ENCODE measurements at places on chromosomes 3 and 15.

DNA sequence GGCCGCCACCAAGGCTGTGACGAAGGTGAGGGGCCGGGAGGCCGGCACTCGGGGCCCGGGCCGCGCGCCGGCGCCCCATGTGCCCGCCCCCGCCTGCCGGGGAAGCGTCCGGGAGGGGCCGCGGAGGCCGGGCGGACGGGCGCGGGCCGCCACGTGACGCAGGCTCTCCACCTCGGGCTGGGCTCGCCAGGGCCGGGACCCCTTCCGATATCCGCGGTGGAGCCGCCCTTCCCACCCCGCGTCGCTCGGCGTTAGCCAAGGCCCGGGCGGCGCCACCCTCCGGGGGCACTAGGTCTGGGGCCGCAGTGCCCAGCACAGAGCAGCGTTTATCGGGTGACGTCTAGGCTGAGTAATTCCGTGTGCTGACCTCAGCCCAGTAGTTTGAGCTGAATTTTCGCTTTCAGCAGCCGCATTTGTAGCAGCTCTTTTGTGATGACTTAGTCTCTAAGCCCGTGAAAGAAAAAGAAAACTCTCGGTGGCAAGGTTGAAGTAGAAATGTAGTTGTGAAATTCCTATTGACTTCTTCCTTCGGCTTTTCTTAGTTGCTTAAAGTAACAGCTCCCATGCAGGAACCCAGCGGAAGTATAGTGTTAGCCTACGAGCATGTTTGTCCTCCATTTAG, 885 bp downstream of the CDV3 start:
- no peak for DNase-seq

DNA sequence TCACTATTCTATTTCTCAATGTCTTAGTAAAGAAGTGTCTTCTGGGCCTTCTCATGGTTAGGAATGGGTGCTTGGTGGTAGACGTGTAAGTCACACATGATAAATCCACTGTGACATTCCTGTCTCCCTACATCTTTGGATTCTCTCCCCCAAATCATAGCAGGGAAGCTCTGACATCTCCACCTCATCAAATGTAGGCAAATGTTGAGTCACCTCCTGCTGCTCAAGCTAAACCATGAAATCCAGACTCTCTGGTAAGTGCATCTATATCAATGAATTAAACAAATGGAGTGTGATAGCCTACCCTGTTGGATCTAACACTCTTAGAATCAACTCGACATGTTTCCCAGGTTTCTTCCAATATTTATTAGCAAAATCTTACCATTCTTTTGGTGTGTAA, 42.8 kb upstream of the RPL35A start:
- DNase-seq = no peak

DNA sequence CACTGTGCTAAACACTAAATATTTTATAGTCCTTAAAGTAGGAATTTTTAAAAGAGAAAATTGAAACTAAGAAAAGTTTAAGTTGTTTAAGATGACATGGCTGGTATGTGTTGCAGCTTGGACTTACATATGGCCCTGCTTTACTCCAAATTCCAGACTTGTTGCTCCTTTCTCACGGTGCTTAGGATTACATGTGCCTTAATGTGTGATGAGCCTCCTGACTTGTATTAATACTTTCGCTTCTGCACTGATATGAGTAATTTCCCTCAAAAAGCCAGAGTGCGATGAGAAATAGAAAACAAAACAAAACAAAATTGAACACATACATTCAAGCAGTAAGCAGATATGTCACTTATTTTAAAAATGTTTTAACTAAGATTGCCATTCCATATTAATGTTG, 250.2 kb downstream of the VGLL3 start:
- no peak for DNase-seq

GRCh38 chr3:179882292-179882691, 154.4 kb downstream of the PEX5L start:
- no peak for DNase-seq

DNA sequence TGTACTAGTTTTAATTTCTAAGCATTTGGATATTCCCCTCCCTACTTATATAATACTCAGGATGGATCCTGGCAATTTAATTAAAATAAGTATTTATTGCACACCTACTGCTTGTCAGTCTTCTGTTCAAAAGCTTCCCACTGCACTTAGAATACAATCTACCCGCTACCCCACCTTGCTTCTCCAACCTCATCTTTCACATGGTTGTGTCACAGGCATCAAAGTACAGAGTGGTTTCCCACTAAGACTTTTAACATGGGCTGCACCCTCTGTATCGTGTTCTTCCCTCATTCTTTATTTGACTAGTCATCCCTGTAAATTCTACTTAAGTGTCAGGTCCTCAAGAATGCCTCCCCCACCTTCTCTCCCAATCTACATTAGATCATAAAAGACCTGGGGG, 35.0 kb downstream of the RIOX2 start:
- DNase-seq = no peak

Data from T1000 (cell line).